ENCODE measurements at places on chromosomes 12 and 14.

DNA sequence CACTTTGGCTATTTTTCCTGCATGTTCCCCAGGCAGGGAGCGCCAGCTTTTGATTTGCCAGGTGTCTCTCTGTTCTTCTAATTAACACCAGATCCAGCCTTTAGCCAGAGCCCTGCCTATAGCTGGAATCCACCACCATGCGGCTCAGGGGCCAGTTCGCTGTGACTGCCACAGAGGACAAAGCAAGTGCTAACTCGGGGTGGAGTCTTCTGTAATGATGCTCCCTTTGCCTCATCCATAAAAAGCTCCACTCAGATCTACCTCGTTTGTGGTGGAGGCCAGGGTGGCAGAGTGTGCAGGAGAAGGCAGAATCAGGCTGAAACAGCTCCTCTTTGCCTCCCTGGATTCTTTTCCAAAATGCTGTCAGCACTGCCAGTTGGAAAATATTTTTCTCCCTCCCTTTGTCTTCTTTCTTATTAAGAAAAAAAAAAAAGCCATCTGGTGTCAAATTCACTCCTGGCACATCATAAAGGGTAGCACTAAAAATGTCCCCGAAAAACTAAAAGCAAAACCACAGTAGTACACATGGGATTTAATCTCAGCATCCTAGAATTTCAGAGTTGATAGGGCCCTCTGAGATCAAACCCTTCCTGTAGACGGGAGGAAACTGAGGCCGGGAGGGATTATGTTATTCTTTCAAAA is 18.0 kb upstream of the CTDSP2 start:
- DNase-seq: no peak

DNA sequence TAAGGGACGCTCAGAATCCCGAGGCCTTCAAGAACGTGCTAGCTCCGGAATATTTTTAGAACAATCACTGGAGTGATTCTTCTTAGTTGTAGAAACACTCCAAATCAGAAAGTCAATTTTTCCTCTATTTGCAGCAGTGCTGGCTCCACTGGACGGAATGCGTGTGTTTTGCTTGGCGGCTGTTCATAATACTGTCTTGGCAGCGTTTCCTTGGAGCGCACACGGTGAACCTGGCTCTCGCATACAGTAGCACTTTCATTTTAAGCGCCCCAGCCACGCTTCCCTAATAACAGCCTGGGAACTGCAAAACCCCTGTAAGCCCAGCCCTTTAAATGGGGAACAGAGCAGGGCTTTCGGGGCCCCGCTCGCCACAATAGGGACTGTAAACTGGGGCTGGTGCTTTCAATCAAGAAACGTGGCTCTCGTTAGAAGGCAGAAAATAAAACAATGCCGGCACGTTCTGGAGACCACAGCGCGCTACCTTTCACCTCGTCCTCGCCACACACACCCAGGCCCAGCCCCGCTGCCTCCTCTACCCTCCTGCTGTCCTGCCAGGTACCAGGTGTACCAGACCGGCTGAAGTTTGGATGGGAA is 79.9 kb downstream of the BCL11B start:
- DNase-seq: no peak

DNA sequence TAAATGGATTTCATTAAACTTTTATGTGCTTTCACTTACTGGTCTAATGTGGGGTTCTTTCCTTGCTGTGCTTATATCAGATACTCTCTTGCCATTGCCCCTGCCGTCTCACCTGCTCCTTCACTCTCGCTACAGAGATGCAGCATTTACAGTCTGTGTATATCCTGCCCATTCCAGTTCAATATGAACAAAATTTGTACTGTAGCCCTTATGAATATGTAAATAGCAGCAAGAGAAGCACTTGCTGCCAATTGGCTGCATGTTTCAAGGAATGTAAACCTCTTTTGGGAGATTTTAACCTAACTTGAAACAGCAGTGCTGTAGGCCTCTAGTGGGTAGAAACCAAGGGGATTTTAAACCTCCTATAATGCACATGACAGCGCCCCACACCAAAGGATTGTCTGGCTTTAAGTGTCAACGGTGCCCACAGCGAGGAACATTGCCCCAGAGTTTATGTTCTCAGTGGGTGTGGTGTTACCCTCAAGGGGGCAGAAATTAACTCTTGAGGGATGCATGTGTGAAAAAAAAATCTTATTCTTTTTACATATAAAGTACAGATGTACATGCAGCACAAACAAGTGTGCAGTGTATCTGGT is 19.1 kb downstream of the PCNX1 start:
- no peak for DNase-seq

GRCh38 chr14:52356025-52356424 is 41.9 kb downstream of the PTGER2 start:
- DNase-seq: no peak

GRCh38 chr12:108447168-108447832 is 67.8 kb upstream of the FICD start:
- no peak for DNase-seq

DNA sequence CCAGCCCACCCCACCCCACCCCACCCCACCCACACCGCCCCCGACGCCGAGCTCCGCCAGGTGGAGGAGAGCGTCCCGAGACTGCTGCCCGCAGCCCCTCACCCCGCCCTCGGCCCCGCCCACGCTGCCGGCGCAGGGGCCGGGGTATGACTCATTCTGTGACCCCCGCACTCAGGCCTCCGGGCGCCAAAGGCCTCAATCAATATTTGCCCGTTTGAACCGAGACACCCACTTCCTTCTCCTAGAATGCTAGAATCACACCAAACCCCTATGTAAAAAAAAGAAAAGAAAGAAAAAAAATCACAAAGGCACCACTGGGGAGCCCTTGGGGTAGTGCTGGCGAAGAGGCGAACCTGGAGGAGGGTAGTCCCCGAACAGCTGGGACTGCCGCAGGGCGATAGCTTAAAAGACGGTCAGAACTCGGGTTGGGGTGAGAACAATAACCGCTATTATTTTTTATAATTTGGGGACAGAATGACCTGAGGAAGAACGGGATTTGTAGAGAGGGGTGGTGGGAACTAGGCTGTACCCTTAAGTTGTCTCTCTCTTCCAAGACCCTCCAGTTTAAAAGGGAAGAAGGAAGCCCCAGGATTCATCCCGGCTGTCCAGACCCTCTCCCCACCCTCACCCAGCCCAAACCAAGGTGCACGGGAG is 894 bp downstream of the KRT8 start:
- DNase-seq: no peak

DNA sequence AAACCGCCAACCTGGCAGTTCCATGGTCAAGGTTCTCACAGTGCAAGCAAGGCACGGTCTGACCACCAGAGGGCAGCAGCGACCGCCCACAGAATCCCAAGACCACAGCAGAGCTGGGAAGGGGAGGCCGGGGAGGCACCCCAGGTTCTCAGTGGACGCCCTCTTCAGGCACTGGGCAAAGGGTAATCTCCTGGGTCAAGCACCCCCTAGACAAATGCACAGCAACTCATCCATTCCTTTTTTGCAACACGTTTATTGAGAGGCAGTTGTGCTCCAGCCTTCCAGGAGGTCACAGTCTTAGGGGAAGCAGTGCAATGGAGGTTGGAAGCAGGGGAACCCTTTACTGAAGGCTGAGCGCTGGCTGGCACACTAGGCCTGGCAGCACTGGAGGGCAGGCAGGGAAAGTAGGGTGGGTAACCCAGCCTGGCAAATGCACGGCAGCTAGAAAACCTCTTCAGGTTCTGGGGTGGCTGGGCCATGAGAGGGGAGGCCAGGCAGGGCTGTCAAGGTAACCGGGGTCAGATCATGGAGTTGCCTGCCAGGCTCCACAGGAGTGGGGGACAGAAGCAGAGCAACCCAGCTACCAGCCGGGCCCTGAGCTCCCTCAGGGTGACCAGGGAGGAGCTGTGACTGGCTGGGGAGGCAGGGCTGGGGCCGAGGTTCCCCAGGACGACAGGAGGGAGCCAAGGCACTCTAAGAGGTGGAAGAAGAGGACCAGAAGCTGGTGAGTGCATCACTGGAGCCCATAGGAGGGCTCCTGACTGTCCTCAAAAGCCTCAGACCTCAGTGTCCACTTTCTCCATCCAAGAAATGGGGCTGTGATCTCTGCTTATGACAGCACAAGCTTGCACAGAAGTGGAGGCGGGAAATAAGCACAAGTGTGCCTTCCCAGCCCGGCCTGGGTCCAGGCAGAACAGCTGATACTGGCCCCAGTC is 1.8 kb upstream of the RHOF start:
- no peak for DNase-seq

GRCh38 chr14:32542507-32542906 is 213.4 kb downstream of the AKAP6 start:
- DNase-seq: no peak

DNA sequence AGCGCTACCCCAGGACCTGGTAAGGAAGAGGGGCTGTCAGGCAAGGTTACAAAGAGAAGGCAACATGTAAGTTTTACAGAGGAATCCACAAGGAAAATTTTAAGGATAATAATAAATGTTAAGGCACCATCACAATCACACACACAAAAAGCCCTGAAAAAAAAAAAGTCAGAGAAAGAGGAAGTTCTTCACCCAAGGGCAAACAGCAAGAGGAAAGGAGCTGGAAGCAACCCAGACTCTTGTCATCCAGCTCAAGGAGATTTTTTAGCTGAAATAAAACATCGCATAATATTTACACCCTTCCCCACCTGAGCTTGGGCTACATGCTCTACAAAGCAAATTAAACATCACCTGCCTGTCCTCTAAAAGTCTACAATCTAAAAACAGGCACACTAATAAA is 9.5 kb downstream of the SPTB start:
- no peak for DNase-seq

DNA sequence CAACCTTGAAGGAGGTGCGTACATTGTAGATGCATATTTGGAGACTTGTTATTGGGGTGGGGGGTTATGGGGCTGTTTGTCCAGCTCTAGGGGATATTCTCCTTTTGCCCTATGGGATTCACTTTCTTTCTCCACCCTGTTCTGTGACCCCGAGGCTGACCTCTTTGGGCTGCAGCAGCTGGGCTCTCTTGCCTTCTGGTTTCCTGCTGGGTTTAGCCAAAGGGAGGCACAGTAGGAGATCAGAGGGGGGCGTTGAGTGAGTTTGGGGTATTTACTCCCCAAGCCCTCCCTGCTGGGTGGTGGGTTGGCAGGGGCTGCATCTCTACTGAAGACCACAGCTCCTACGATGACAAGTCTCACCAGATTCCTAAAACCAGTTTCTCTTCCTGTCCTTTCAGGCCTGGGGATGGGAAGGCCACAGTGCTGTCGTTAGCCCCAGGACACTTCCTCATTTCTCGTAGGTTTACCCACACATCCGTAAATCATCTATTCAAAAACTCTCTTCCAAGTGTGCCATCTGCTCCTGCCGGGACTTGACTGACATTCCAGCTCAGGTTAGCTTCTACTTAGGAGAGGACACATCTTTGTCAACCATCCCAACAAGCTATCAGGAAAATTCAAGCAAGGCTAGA is 127.1 kb downstream of the TMEM30B start:
- DNase-seq: no peak

GRCh38 chr12:12381982-12382381 is 25.1 kb downstream of the BORCS5 start:
- DNase-seq: no peak

DNA sequence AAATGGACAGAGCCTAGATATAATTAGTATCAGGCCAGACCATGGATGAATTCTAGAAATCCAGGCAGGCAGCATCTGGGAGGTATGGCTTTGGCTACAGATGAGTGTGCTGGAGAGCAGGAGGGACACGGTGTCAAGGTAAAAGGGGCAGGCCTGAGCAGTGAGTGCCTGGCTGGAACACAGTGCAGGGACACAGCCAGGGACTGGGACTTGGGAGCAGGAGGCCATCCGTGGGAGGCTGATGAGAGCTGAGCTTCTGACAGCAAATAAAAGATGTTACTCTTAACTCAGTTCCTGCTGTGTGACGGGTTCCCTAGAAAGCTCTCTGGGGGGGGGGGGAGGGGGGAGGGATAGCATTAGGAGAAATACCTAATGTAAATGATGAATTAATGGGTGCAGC is 13.6 kb upstream of the LGALS3 start:
- DNase-seq: no peak

DNA sequence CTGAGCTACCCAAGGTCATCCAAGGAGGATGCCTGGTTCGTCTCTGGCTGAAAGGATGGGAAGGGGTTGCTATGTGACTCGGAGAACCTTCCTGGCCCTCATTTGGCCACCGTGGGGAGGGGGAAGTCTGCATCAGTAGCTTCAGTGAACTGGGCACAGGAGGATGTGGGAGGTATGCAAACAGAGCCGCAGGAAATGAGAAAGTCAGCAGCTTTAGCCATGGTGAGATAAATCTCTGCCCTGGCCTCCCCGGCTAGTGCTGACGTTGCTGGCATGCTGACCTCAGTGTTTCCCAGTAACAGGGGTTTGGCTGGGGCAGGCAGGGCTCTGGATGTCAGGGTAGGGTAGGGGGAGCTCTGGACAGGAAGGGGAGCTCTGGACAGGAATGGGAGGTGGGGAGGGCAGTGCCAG is 2.3 kb upstream of the CEBPE start:
- no peak for DNase-seq

- DNase-seq: no peak
Observed at GRCh38 chr14:53493860-53494259, 340.7 kb upstream of the DDHD1 start.

DNA sequence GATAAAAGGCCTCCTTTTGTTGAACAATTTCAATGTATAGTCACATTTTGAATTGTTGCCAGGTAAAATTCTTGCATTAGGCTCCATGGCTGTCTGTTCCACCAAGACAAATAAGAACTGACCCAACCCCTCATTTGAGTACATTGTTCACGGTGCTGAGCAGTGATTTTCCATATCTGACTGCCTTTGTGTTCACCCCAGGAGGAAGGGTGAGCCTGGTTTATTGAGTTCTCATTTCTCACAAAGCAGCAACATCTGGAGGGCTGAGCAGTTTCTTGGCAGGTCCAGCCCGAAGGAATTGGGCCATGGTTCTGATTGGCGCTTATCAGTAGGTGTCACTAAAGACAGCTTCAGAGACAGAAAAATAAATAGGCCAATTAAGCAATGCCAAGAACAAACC is 149.1 kb downstream of the BMP4 start:
- no peak for DNase-seq

DNA sequence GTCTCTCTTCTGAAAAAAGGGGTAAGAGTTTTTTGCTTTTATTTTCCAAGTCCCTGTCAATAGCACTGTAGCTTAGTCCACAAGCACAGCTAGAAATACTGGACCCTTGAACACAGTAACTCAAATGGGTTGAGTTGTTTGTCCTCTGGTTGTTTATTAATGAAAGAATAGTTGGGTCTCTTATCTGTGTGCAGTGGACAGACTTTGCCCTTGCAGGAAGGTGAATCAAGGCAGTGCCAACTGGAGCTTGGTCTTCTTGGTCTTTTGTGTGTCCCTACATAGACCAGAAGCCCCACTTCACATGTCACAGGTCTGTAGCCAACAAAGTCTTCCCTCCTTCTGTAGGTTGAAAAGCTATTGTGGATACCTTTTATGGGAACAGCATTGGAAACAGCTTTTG is 322.0 kb downstream of the AACS start:
- DNase-seq: no peak

GRCh38 chr12:105355752-105356151 is 25.3 kb downstream of the C12orf75 start:
- DNase-seq: no peak

DNA sequence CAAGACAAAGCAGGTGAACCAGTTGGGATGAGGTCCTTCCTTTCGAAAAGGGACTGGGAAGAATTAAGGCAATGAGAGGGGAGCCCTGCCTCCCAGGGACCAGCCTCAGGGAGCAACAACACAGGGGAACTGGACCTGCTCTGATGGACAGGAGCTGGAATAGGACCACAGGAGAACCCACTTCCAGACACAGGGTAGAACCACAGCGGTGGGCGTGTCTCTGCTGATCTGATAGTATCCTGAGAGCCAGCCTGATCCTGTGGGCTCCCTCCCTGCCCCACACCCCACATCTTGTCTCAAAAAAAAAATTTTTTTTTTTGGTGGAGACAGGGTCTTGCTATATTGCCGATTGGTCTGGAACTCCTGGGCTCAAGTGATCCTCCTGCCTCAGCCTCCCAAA is 13.6 kb upstream of the PLEK2 start:
- no peak for DNase-seq
